Ureter (tissue), 1 donor: ENCODE measurements at places on chromosomes 2 and 18. TPM values are rescaled to one million over a fixed set of nuclear protein-coding genes. Genes with fewer than 3 reads are reported as not detected.

- DNase-seq = no peak
These were observed 15.5 kb downstream of the HDAC4 start for GRCh38 chr2:239385096-239386000.

- DNase-seq = no peak
These were observed 13.2 kb downstream of the DYSF start for GRCh38 chr2:71466301-71467179.

DNA sequence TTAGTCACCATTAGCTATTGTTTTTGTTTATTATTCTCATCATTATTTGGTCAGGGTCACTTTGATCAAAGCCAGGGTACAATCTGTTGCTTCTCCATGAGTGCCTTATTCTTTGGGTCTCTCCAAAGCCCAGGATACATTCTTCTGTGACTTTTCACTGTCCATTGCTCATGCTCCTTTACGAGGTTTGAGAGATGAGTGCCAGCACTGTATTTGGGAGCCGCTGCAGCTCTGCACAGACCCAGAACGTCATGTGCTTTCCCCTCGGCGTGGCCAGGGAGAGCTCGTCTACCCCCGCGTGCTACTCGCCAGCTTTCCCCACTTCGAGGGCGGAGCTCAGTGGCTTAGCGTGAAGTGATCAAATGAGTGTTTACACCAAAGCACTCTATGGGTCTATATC lies 123.7 kb downstream of the COL6A3 start:
- DNase-seq = peak; percentile 83

- no peak for DNase-seq
These were observed 1614.4 kb upstream of the DDX18 start for GRCh38 chr2:116200086-116200485.

DNA sequence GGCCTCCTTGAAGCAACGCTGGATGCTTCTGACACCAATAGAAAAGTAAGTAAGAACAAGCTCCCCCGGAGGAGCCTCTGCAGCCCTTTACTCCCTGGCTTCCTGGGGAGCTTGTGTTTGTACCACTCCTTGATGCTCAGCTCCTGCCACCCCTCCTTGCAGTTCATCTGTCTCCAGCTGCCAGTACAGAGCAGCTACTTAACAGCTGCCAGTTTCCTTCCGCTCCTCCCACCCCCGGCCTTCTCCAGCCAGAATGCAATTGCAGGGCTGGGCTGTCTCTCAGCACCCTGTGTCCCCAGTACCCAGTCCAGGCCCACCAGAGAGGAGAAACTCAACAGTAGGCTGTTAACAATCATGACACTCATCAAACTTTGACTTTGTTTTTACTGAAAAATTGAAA lies 109.4 kb downstream of the AOX1 start:
- no peak for DNase-seq

GRCh38 chr2:134244086-134244485 lies 9.8 kb upstream of the MGAT5 start:
- DNase-seq = no peak

GRCh38 chr18:35623255-35623654 lies 41.7 kb downstream of the GALNT1 start:
- DNase-seq = no peak

- DNase-seq = peak; percentile 69
These were observed 752 bp downstream of the MGAT4A start for GRCh38 chr2:98730053-98730706.

TMEM214 gene
- 89.6 TPM for total RNA-seq

TMSB10 gene
- 1,066 TPM for total RNA-seq

MOCOS gene
- 38.0 TPM for total RNA-seq

POTEJ gene
- total RNA-seq = not detected

DAPL1 gene
- 13.0 TPM for total RNA-seq

NT5C1B gene
- total RNA-seq = not detected

DAW1 gene
- not detected for total RNA-seq

C18orf54 gene
- 3.1 TPM for total RNA-seq
